ENCODE measurements at places on chromosomes 2 and 18.

GRCh38 chr2:48110492-48110891 is 204.2 kb upstream of the FBXO11 start:
- no peak for DNase-seq

DNA sequence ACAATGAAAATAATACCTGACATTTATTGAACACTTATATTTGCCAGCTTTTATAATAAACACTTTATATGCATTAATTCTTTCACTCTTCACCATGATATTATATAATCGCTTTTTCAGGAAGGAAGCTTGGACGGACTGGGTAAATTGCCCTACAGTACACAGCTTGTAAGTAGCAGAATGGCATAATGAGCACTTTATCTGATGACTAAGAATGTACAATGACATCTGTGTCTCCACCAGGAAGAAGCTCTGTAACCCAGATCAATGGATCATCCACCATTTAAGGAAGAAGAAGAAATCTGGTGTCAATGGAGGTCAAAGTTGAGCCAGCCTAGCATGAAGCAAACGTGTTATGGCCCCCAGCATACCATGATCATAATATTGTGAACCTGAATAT is 444.0 kb upstream of the SPHKAP start:
- no peak for DNase-seq

DNA sequence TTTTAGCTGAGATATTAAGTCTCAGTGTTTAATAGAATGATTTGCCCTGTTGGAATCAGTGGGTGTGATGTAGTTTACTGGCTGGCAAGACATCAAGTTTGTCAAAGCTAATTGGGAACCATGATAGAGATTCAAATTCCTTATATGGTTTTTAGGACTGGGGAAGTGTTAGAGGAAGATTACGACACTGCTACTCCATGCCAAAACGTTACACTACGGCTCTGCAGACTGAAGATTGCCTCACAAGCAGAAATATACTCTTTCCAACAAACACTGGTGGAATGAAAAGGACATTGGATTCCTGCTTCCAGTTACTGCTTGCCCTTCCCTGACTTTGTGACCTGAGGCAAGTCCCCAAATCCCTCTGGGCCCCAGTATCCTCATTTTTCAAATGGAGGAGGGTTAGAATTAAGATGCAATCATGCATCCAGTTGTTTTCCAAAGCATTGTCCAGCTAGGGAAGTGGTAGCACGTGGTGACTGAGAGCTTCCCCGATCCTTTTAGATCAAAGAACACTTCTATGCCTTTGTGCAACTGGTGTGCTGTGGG is 147.6 kb downstream of the CDC42EP3 start:
- DNase-seq = no peak

- no peak for DNase-seq
Observed at GRCh38 chr2:227570615-227571014, 28.1 kb upstream of the SCYGR2 start.

GRCh38 chr18:58252166-58252565 is 208.1 kb downstream of the NEDD4L start:
- no peak for DNase-seq

DNA sequence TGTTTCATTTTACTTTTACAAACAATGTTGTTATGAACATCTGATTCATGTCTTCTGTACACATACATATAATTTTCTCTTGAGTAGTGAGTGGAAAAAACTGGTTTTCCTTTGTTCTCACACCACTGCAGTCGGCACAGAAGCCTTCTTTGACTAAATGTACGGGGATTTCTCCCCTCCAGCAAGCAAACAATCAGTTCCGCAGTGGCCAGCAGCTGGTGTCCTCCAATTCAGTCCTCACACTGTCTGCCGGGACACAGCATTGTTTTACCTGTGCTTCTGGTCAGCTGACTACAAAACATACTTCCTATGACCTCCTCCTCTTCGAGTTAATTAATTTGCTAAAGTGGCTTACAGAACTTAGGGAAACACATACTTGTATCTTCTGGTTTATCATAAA is 202.8 kb downstream of the WDR7 start:
- DNase-seq = no peak

- no peak for DNase-seq
Observed at GRCh38 chr2:105768961-105769452, 24.3 kb downstream of the NCK2 start.

- no peak for DNase-seq
Observed at GRCh38 chr2:11711751-11712150, 34.7 kb upstream of the LPIN1 start.

DNA sequence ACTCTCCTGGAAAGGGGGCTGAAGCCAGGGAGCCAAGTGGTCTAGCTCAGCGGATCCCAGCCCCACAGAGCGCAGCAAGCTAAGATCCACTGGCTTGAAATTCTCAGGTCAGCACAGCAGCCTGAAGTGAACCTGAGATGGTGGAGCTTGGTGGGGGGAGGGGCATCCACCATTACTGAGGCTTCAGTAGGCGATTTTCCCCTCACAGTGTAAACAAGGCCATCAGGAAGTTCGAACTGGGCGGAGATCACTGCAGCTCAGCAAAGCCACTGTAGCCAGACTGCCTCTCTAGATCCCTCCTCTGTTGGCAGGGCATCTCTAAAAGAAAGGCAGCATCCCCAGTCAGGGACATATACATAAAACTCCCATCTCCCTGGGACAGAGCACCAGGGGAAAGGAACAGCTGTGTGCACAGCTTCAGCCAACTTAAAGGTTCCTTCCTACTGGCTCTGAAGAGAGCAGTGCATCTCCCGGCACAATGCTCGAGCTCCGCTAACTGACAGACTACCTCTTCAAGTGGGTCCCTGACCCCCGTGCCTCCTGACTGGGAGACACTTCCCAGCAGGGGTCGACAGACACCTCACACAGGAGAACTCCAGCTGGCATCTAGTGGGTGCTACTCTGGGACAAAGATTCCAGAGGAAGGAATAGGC is 282.3 kb upstream of the EPC2 start:
- no peak for DNase-seq

DNA sequence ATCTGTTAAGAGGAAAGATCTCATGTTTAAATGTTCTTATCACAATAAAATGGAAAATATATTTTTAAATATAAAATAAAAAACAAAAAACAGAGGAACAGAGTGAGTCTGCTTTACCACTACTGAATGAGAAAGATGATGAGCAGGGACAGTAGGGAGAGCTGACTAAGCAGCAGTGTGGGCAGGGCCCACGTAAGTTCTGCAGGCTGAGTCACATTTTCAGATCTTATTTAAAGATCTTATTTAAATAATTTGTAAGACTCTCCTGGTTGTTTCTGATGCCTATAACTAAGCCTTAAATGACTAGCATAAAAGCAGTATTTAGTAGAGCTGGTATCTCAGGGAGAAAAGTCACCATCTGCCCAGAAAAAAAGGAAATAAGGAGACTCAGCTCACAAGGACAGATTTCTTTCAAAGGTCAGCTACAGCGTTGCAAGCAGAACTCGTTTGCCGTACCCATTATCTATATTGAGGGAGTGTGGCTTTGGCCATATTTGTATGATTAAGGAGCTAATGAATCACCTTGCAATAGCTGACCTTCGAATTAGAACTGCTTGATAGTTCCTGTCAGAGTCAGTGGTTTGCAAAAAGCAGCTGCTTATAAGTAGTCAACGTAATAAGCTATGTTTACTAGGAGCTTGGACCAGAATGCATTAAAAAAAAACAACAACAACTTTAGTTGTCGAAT is 322.1 kb upstream of the CHAC2 start:
- DNase-seq = no peak

GRCh38 chr2:164127971-164128527 is 392.2 kb upstream of the FIGN start:
- DNase-seq = no peak

GRCh38 chr2:102313025-102313424 is 1.7 kb downstream of the IL1RL1 start:
- no peak for DNase-seq

- no peak for DNase-seq
Observed at GRCh38 chr18:48490641-48491293, 48.1 kb upstream of the CTIF start.

- no peak for DNase-seq
Observed at GRCh38 chr2:205836477-205837221, 154.3 kb downstream of the NRP2 start.

GRCh38 chr2:232505856-232506255 is 14.3 kb upstream of the PRSS56 start:
- no peak for DNase-seq

DNA sequence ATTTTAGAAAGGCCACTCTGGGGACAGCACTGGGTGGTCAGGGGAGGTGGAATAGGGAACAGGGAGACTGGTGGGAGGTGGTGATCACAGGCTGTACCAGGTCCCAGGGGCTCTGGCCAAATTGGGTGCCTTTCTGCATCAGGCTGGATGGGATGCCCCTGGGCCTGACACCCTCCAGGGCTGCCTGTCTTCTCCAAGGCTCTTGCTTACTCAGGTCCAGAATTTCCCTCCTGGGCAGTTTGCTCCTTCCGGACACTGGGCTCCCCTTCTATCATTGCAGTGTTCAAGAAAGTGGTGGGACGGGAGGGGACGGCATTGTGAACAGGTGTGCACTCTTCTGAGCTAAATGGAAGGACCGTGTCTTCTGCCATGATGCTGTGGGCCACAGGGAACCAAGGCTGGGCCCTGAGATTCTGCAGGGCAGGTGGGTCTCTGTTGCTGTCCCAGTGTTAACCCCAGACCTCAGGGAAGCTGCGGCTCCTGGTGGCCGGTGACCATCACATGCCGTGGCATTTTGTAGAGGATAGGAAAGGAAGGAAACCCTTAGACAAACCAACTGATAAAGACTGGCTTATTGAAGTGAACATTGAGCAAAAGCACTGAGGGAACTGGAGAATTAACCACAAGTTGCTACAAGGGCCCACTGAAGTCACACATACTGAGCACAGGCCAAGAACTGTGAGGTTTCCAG is 93.7 kb upstream of the HS6ST1 start:
- no peak for DNase-seq

GRCh38 chr18:50727721-50728471 is 91.9 kb downstream of the MRO start:
- no peak for DNase-seq

DNA sequence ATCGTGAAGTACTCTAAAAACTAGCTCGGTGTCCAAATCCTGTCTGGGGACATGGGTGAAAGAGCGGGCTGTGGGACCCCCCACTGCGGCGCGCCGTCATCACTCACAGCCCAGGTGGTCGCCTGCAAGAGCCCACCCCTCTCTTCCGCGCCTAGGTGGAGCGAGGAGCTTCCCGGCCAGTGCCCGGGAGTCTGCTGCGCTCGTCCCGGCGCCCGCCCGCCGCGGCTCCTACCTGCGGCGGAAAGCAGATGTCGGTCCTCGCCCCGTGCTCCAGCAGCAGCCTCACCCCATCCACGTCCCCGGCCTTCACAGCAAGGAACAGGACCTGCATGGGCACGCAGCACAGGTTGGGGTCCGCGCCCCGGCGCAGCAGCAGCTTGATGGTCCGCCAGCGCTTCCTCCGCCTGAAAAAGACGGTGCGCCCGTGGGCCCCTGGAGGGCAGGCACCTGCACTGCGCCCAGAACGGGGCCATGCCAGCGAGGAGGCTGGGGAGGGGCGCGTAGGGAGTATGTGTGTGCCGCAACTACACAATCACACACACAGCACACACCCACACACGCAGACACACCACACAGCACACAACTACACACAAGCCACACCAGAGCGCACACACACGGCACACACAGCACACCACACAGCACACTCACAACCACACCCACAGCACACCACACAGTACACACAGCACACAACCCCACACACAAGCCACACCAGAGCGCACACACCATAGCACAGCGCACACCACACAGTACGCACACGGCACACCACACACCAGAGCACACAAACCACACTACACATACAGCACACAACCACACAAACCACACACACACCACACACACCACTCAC is 37.4 kb downstream of the ANKMY1 start:
- DNase-seq = no peak

DNA sequence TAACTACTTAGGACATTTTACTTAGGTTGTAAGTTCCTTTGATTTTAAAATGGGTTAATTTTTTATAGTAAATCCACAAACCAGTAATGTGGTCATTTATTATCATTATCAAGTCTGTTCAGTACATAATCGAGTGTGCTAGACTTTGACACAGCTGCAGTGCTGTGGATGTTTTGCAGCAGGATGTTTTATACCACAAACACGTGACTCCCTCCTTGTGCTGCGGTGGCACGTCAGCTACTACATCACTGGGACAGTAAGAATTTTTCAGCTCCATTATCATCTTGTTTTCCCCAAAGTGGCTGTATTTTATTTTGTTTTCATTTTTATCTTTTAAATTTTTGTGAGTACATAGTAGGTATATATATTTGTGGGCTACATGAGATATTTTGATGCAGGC is 70.0 kb downstream of the ATP9B start:
- no peak for DNase-seq

DNA sequence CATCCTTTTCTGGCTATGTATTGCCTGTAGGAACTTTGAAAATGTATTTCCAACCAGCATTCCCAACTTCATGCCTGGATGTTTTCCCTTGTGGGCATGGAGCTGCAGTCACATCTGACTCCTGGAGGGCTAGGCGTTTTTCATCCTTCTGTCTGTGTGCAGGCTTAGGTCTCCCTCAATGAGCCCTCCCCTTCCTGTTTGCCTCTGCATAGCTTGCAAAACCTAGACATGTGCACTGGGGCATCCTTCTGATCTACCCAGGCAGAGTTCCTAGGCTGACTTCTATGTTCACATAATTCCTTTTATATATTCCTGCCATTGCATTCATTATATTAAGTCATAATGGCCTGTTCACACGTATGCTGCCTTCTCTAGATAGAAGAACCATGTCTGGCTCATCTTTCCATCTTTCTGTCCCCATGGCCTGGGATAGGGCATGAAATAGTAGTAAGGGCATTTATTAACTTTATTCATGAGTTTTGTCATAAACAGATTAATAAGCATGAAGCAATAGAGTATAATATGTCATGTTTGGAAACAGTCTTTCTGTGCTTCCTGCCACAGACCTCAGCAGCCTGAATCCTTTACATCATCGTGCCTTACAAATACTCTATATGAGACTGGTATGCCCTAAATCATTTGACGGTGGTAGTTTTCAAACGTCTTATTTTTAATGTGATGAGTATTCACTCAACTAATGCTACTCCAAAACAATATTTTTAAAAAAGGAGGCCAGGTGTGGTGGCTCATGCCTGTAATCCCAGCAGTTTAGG is 195.6 kb downstream of the TGIF1 start:
- DNase-seq = no peak

GRCh38 chr18:76558881-76559667 is 64.0 kb upstream of the ZNF516 start:
- DNase-seq = no peak

DNA sequence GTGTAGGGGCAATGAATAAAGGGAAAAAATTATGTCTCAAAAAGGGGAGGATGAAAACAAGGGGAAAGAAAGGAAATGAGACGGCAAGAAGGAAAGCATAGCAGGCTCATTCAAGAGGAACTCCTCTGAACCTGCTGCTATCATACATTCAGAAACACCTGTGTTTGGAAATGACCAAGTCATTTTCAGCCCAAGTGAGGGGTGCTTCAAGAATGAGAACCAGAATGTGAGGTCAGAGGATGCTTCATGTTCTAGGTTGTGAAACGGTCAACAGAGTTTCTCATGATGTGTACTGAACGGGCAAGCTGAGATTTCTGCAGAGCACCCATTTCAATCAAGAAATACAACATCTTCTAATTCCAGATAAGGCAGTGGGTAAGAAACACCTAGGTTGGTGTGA is 1367.2 kb upstream of the CELF4 start:
- no peak for DNase-seq

GRCh38 chr18:35494251-35495220 is 3.2 kb downstream of the INO80C start:
- DNase-seq = no peak

Measured in activated B cell treated with CpG ODN at 0.5 μM for 24 hours (primary cell).